Psoas muscle (tissue), 8 donors: ENCODE measurements at places on chromosomes 12 and 14. TPM values are rescaled to one million over a fixed set of nuclear protein-coding genes. Genes with fewer than 3 reads are reported as not detected.

MDGA2 gene
- not detected for total RNA-seq

DNA sequence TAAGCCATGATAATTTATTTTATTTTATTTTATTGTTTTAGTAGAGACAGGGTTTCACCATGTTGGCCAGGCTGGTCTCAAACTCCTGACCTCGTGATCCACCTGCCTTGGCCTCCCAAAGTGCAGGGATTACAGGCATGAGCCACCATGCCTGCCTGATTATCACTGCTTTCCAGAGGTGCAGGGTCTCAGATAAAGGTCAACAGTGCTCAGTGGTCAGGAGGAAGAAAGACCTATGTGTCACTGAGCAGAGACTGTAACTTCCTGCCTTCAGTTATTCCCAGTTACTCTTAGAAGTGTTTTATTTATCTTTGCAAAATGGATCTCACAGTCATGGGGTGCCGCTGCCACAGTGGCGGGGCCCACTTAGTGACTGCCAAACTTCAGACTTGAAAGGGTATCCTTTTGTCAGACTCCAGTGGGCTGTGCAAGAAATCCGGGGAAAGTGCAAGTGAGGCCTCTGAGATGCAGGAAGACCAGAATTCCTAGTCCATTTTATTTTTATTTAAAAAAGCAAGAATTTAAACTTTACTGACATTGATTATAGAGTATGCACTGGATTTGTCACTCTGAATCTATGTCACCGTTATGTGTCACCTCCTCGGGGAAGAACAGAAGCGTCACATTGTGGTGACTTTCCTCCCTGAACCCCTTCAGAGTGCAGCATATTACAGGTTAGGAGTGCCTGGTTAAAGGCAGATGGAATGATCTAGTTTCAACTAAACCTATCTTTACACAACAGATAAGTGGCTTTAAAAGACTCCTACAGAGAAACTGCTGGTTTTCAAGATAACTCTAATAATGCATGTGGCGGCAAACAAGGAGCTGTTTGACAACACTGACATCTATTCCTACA, 59.1 kb upstream of the BICD1 start:
- DNase-seq = no peak

- no peak for DNase-seq
Observed at GRCh38 chr14:42877716-42878115, 1271.0 kb downstream of the LRFN5 start.

CD69 gene
- total RNA-seq = 0.22 TPM

GRCh38 chr14:101024686-101025085, 121.2 kb upstream of the RTL1 start:
- DNase-seq = no peak

GRCh38 chr12:65949009-65949623, 124.8 kb downstream of the HMGA2 start:
- DNase-seq = no peak

- DNase-seq = no peak
Observed at GRCh38 chr12:53217931-53218307, 10.9 kb upstream of the ITGB7 start.

B3GNT4 gene
- not detected for total RNA-seq

ULK1 gene
- total RNA-seq = 72.4 TPM

- DNase-seq = no peak
Observed at GRCh38 chr14:54564071-54564867, 2.7 kb upstream of the SAMD4A start.

DNA sequence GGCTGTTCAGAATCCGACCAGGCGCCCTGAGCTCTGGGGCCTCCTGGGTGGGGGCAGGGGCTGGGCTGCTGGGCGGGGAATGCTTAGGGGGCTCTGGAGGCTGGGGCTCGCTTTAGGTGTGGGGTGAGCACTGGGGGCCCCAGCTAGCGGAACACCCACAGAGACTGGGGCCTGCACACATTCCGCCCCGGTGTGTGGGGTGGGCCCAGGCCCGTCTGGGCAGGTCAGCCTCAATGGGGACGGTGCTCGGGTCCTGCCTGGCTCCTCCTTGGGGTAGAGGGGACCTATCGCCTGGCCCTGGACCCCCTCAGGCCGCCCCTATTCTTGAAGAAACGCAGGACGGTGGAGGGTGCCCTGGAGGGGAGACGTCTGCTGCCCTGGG, 364.8 kb downstream of the TMEM121 start:
- peak; percentile 27 for DNase-seq

SLC25A47 gene
- total RNA-seq = not detected

- DNase-seq = no peak
Observed at GRCh38 chr12:117344716-117345115, 16.7 kb downstream of the NOS1 start.
